ENCODE measurements at places on chromosomes 6 and 20. TPM values are rescaled to one million over a fixed set of nuclear protein-coding genes. Genes with fewer than 3 reads are reported as not detected.

PHACTR2 gene
- total RNA-seq: 102 TPM

BTNL2 gene
- total RNA-seq: not detected

BPIFA1 gene
- total RNA-seq: not detected

SYTL3 gene
- 10.2 TPM for total RNA-seq

ABHD16B gene
- total RNA-seq: 13.8 TPM

CEP57L1 gene
- 50.6 TPM for total RNA-seq

GRCh38 chr6:11772109-11772825, 6.3 kb downstream of the ADTRP start:
- no peak for DNase-seq

DNA sequence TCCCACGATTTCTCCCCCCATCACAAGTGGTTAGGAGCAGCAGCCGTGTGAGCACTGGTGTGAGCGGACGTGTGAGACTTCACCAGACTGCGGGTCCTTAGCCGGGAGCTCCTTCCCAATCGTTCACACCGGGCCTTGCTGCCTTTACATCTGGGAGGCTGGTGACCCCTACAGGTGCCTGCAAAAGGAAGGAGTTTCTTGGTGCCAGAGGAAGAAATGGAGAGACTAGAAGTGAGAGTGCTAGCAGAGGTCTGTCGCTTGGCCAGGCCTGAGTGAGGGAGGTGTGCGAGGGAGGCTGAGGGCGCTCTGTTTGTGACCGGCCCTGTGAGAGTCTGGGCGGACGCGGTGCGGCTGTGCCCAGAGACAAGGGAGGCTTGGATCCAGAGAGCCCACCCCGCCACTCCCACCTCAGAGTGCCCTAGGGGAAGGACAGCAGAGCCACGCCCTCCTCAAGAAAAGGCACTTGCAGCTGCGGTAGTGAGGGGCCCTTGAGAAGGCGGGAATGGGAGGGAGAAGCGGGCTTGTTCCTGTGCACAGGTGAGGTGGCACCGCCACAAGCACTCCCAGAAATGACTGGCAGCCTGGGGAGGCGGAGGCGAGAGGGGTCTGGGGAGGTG, 10.0 kb upstream of the ARMC2 start:
- DNase-seq: no peak

GRCh38 chr6:46687619-46688097, at the start of gene TDRD6:
Gene TDRD6 (plus strand): TSS chr6:46687885. CDS start chr6:46688129, 244 bp downstream.
- peak; percentile 73 for DNase-seq

DNA sequence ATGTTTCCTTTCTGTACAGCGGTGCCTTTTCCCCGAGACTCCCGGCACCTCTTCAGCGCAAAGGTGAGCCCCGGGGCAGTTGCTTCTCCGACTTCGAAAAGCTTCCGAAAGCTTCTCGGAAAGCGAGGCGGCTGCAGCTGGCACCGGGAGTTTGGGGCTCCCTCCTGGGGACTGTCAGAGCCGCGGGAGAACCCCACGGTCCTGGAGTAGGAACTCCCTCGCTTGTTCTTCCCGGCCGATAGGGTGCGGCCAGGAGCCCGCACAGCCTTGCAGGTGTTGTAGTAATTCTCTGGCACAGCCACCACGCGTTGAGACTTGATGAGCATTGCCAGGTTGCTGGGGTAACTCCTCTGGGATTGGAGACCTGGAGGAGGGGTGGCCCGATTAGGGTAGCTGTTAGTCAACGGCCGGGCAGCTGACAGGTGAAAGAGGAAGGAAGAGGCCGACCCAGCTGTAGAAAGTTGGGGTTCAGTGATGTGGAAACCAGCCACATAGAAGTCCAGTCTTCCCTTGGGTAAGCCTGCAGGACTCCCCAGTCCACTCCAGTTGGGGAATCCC, 721 bp downstream of the KDM1B start:
- DNase-seq: peak; percentile 52

GRCh38 chr6:5761370-5761769, 245.4 kb downstream of the NRN1 start:
- DNase-seq: no peak

DNA sequence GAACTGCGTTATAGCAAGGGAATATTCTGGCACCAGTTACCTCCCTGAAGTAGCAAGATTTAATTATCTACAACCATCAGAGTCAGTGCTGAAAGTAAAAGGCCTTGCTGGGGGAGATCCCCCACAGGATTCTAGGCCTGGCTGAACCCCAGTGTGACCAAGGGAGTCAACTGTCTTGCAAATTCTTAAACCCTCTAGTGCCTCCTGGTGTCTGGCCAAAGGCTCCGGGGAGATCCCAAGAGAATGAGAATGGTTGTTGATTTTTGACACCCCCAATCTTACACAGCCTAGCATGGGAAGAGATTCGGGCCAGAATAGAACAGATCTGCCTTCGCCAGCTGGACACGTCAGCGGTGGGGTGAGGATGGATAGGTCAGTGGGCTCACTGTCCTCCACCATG, 179.4 kb downstream of the ERMARD start:
- no peak for DNase-seq

DNA sequence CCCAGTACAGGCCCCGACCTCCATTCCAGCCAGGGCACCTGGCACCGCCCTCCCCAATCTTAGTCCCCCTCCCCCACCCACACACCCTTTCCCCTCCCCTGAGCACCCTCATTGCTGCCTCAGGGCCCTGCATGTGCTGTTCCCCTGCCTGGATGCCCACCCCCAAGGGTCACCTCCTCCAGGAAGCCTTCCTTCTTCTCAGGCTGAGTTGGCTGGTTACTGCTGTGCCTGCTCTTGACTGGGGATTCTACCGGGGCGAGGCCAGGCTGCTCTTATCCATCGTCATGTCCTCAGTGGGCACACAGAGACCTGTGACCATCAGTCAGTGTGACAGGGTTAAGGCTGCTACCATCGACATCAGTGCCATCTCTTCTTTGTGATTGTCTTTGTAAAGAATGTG, 23.6 kb downstream of the BHLHE23 start:
- no peak for DNase-seq

- DNase-seq: no peak
Measured at GRCh38 chr6:147156218-147156617, 48.0 kb upstream of the STXBP5 start.

DNA sequence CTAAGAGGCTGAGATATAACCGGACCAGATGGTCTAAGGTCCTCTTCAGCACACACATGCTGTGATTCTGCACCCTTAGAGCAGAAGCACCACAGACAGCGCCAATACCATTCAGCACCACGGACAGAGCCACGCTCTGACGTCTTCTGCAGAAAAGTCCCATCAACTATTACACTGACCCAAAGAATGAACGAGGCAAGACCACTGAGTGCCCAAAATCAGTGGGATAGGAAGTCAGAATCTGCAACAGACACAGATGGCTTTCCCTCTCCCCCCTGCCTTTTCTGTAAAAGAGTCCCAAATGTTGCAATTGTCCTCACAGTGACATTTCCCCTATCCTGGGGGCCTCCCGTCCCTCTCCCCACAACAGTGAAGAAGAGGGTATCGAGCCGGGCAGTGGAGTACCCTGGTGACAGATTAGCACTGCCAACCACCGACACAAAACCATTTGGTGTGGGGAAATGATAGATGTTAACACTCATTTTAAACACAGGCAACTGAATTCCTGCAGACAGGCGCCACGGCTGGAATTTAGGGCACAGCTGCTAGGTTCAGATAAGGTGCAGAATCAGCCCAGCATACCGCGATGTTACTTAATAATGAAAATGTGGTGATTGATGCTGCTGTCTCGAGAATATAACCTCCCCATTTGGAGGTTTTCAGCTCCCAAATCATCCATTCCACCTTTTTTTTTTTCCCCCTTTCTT, 66.6 kb upstream of the CTNNBL1 start:
- DNase-seq: peak; percentile 66

DNA sequence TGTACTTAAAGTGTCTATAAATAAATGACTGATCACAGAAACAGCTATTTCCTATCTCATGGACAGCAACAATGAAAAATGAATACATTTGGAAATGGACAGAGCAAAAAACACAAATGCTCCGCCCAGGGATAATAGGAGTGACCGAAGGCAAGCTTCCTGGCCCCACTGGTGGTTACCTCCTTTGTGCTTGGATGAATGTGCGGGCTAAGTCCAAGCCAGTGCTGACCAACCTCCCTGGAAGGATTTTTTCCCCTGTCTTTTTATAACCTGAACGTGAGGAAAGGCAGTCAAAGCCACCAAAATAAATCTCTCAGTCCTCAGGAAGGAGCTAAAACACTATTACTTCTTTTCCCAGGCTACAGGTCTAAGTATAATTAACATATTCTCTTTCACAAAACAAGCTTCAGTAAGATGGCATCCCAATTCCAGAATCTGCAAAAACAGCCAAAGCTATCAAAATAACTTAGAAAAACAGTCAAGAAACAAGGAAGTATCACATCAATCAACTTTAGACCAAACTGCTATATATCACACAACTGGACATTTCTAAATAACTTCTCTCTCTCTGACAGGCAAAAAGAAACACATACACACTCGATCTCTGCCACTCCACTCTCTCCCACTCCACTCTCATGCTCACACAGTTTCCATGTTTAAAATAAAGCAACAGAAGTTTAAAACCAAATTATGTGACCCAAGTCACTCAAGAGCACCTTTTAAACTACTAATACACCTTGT, 10.0 kb downstream of the KIF16B start:
- DNase-seq: no peak

All from testis (tissue), 5 donors.